CD4-positive, alpha-beta T cell (primary cell): ENCODE measurements at places on chromosomes 16 and 17.

DNA sequence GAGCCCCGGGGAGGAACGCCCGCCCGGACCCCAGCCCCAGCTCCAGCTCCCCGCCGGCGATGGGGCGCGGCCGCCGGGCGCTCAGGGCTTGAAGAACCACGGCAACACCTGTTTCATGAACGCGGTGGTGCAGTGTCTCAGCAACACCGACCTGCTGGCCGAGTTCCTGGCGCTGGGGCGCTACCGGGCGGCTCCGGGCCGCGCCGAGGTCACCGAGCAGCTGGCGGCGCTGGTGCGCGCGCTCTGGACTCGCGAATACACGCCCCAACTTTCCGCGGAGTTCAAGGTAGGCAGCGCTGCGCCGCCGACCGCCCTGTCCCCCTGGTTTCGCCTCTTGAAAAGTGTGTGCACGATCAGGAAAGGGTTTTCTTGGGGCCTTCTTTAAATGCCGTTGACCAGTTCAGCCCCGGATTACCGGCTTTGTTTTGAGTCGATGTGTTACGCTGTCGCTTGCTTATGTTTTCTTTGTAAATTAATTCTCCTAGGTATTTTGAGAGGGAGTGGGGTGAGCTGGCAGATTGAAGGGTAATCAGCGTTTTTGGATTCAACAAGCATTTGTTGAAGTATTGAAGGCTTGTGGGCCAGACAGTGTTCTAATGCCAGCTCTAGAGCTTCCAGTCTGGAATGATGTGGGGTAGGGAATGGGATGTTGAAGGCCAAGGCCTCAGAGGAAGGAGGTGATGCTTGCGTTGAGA, 681 bp downstream of the USP43 start:
- H3K4me3 ChIP-seq: no peak overlapping the region
- H3K27me3 ChIP-seq: peaks cover 44% of the 10 kb centered on the region
- H3K4me1 ChIP-seq: peaks cover 17% of the 10 kb centered on the region
- no peak for DNase-seq
- H3K27ac ChIP-seq: no peak overlapping the region
- H3K36me3 ChIP-seq: no peaks in the 10 kb centered on the region

DNA sequence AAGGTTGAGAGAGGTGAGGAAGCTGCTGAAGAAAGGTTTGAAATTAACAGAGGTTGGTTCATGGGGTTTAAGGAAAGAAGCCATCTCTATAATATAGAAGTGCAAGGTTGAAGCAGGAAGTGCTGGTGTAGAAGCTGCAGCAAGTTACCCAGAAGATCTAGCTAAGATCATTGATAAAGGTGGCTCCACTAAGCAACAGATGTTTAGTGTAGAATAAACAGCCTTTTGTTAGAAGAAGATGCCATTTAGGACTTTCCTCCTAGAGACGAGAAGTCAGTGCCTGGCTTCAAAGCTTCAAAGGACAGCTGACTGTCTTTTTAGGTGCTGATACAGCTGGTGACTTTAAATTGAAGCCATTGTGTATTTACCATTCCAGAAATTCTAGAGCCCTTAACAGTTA, 29.3 kb downstream of the GOSR1 start:
- H3K27ac ChIP-seq: no peak overlapping the region
- H3K4me3 ChIP-seq: no peak overlapping the region
- DNase-seq: no peak
- H3K36me3 ChIP-seq: peaks cover 47% of the 10 kb centered on the region
- H3K4me1 ChIP-seq: no peaks in the 10 kb centered on the region

DNA sequence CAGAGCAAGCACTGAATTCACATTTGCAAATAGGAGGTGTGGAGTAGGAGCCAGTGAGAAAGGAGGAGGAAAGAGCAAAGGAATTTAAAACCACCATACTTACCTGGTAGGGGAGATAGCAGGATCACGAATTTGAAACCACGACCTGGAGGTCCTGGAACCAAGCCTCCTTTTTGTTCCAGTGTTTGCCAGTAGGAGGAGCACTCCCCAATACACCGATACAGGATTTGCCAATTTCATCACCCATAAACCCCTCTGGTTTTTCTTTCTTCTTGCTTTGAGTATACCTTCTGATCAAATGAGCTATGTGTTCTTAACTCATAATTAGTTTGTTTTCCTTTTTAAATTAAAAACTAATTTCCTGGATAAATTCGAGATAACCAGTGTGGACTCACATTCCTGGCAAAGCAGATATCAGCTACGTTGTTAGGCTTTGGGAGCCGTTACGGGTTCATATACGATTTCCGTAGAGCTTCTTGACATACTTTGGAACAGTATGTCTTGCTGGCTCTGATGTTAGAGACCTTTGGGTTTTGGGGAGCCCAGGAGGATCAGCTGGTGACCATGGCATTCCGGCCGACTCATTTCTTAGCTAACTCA, 22.7 kb downstream of the BCO1 start:
- no peaks in the 10 kb centered on the region for H3K36me3 ChIP-seq
- no peak overlapping the region for H3K27ac ChIP-seq
- no peak for DNase-seq
- H3K4me1 ChIP-seq: no peaks in the 10 kb centered on the region
- no peak overlapping the region for H3K4me3 ChIP-seq

DNA sequence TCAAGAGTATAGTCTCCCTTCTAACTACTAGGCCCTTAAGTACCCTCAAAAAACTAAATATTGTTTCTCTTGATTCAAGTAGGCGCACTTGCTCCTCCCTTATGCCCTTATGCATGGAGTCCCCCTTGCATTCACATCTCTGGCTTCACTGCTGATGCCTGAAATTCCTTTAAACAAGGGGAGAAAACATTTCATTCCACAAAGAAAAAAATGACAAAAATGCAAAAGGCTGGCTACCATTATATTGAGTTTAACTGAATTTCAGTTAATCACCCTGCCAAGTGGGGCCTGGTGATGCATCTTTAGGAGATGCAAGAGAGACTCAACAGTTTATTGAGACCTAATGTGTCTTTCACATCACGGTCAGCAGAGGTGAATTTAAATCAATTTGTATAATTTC, 35.6 kb downstream of the CRLF3 start:
- peaks cover 80% of the 10 kb centered on the region for H3K36me3 ChIP-seq
- no peak overlapping the region for H3K4me3 ChIP-seq
- peaks cover 4% of the 10 kb centered on the region for H3K4me1 ChIP-seq
- no peak for DNase-seq
